Brain microvascular endothelial cell (primary cell): ENCODE measurements at places on chromosomes 11 and 22.

DNA sequence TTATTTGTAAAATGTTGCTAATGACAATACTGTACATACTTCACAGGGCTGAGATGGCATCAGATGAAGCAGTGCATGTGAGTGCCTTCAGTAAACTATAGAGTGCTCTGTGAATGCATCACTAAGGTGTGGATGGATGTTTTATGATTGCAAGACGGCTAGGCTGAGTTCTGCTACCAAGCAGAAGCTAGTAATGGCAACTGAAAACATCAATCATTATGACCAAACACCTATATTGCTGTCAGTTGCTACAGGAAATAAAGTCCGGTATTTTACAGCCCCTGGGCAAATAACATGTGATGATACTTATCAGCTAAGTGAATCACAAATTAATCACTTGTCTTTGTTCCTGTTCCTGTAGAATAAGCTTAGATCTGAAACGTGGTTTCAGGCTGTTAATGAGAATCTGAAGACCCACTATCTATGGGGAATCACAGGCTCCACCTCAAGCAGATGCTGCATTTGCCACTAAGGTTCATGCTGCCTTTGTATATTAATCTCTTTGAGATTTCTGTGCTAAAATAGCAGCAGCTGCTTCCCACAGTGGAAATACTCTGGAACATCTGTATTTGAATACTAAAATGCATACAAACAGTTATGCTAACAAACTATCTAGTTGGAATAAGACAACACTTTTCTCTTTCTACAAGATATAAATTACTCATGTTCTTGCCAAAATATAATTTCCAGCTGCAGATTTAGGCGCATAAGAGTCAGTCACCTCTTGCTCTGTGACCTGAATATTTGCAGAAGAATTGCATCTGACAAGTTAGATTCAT lies 254.0 kb upstream of the PITPNB start:
- DNase-seq, result no peak

- DNase-seq, result peak; percentile 87
Observed at GRCh38 chr11:68269414-68270081, 2.2 kb downstream of the C11orf24 start.

- DNase-seq, result no peak
Observed at GRCh38 chr11:115585361-115586024, 81.3 kb upstream of the CADM1 start.

- DNase-seq, result no peak
Observed at GRCh38 chr11:102375720-102376399, 28.8 kb downstream of the BIRC2 start.

DNA sequence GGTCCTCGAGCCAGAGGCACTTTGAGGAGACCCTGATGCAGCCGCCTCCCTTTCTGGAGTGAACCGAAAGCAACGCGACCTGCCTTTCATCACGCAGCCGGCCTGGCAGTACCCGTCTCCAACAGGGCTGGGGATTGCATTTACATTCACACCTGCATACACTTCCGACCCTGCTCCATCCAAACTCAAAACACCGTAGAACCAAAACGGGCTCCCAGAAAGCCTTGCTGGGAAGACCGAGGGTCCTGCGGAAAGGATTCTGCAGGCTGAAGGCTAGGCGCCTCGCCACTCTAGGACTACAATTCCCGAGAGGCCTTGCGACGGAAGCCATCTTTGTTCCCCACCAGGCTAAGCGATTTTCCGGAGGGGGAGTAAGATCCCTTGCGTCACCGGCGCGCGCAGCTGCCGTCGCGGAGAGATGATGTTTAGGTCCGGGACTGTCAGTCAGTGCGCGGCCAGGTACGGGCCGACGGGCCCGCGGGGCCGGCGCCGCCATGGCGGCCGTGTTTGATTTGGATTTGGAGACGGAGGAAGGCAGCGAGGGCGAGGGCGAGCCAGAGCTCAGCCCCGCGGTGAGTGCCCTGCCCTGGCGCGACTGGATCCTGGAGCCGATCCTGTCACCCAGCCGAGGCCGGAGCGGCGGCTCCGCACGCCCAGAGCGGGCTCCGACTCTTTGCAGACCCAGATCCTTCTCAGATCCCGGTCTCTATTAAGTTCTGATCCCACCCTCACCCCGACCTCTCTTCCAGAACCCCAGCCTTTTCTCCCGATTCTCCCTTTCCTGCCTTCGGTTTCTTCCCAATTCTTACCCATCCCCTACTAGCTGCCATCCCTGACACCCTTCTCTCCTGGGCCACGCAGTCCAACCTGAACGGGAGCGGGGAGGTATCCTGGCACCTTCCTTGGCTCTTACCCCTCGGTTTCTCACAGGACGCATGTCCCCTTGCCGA lies at the start of gene RPS6KB2:
Gene RPS6KB2, plus strand, starts transcription at position 443 of the 950 bp plus-strand sequence. Its CDS starts 52 bp downstream, at position 495.
- peak; percentile 97 for DNase-seq

DNA sequence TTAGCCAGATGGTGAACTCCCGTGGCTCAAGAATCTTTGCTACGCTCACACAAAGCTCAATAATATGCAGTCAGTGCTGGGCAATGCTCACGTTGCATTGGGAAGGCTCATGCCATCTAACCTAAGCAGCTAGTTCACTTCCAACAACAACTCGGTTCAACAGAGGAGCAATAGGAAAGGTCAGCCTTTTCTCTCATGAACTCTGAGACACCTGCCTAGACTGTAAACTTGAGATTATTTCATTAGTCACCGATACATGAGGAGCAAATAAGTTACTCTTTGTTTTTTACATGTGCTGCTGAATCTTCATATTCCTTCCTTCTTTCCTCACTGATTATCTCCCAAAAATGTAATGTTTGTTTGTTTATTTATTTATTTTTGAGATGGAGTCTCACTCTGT lies 9.0 kb downstream of the SLC5A4 start:
- DNase-seq, result no peak

GRCh38 chr11:130782361-130783222 lies 133.7 kb downstream of the SNX19 start:
- peak; percentile 64 for DNase-seq

DNA sequence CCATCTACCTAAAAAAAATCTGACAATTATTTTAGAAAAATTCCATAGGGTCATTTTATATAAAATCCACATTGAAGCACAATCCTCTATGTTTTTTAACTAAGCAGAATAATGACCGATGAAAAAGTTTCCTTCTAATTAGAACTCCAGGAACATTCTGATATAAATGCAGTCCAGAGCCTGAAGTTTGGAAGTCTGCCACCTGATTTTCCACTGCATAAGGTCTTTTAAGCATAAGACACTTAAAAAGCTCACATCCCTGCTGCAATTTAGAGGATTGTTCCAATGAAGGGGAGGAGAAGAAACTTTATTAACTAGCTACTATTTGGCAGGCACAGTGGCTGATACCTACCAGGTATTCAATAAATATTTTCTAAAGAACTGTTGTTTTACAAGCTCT lies 570.3 kb upstream of the ANO5 start:
- no peak for DNase-seq

- DNase-seq, result no peak
Observed at GRCh38 chr11:70538641-70539359, 140.5 kb downstream of the CTTN start.

GRCh38 chr11:73800276-73800806 lies 12.7 kb downstream of the MRPL48 start:
- no peak for DNase-seq

GRCh38 chr11:111944139-111944538 lies 7.0 kb downstream of the DIXDC1 start:
- DNase-seq, result peak; percentile 83

DNA sequence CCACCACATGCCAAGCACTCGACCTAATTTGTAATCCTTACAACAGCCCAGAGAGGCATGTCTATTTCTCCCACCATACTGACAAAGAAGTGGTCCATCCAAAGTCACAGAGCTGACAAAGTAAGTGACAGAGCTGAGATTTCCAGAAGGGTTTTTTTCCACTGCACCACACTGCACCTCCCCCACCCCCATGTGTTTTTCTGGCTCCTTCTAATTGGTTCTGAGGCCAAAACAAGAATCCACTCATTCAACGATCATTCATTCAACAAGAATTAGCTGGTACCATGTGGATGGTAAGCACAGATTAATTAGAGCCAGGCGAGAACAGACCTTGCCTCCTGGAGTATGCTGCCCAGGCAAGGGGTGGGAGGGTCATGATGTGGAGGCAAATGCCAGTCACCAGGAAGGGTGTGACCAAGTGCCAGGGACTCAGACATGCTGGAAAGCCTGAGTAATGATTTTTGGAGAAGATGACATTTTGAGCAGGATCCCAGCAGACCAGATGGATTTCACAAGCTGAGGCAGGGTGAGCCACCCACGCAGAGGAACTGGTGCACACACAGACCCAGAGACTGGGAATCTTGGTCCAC lies 14.9 kb upstream of the PRG2 start:
- DNase-seq, result no peak

DNA sequence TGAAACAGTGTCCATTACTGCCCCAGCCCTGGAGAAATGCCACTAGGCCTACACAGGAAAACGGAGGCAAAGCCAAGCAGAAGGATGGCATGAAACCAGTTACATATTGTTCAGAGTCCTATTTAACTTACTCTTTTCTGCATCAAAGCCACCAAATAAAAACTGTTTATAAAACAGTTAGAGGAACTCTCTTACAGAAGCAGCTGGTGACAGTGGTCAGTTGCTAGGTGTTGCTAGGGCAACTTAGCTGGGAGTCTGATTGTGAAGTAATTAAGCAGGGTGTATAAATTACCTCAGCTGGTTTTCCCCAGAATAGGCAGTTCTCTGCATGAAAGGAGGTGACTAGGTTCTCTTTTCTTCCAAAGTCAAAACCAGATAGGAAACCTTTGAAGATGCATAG lies 115.6 kb upstream of the ZBED5 start:
- DNase-seq, result no peak

GRCh38 chr11:87425943-87426342 lies 388.2 kb downstream of the TMEM135 start:
- DNase-seq, result no peak

- no peak for DNase-seq
Observed at GRCh38 chr11:131411636-131412035, 41.2 kb downstream of the NTM start.

GRCh38 chr11:27352781-27353180 lies 10.2 kb downstream of the CCDC34 start:
- no peak for DNase-seq

- no peak for DNase-seq
Observed at GRCh38 chr11:119618208-119618909, 110.6 kb downstream of the NECTIN1 start.

- peak; percentile 85 for DNase-seq
Observed at GRCh38 chr11:11532574-11532973, 89.2 kb downstream of the GALNT18 start.

DNA sequence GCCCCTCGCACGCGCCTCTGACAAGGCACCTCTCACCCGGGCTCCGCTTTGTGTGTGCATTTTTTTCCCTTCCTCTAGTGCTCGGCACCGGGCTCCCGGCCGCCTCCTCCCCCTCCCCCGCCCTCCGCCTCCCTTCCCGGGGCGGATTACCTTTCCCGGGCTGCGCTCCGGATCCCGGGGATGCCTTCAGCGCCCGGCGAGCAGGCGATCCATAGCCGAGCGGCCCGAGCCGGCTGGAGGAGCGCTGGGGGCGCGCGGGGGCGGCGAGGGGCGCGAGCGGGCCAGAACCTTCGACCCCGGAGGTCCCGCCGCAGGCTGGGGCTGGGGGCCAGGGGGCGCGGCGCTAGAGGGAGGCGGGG lies 282 bp downstream of the MPPED2 start:
- no peak for DNase-seq

DNA sequence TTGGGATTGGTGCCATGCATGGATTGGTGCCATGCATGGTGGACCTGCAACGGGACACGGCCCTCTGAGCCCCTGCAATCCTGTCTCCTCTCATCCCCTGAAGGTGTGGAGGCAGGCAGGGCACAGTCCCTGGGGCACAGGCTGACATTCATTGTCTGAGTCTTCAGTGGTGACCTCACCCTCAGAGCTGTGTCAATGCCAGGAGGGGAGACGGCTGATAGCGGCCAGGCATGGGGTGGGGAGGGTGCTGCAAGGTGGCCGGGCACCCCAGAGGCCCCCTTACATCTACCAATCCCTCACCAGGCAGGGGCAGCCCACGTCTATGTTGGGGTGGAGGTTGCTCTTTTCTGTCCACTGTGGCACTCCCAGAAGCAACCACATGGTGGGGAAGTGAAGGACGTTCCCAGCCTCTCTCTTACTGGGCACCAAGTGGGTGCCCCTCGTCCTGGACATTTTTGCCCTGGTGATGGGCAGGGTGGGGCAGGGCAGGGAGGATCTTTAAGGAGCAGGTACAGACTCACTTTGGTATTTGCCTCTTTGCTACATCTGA lies 47.6 kb downstream of the NECTIN1 start:
- DNase-seq, result no peak

DNA sequence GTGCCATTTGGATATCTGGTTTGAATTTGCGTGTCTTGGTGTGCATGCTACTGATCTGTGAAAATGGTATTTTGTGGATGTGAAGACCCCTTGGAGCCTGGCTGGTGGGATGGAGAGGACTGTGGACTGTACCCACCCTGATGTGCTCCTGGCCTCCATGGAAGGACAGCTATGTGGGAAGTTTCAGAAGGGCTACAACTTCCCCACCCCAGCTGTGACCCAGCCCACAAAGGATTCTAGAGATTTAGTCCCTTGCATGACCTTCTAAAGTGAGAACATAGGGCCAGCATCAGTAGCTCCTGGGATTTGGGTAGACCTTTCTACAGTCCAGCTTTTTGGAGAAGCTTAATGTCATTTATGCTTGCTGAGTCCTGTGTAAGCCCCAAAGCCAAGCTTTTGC lies 173.4 kb downstream of the BCR start:
- DNase-seq, result no peak

- no peak for DNase-seq
Observed at GRCh38 chr22:38021206-38021605, 36.0 kb upstream of the PICK1 start.

DNA sequence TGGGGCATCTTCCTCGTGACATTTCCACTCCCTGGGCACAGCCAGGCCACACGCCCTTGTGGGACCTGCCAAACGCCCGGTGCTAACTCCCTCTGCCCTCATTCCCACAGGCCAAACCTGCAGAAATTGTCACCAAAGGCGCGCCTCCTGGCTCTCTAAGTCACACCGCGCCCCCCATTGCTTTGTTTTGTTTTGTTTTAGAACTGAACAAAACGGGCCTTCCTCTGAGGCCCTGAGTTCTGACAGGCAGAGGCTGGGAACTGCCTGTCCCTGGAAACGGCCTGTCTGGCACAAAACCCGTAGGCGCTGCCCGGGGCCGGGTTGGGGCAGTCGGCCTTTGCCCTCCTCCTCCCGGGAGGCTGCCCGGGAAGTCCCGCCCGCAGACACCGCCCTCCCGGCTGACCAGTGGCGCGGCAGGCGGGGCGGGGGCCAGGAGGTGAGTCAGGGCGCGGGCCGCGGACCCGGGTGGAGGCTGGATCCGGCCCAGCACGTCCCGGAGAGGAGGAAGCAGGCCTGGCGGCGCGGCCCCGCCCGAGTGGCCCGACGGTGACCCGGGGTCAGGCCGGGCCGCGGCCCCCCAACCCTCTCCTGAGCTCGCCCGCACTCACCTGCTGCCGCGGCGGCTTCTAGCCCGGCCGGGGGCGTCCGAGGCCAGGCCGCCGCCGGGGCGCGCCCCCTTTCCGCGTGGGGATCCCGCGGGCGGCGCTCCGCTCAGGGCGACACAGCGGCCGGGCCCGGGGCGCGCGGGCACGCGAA lies 465 bp downstream of the SUN2 start:
- DNase-seq, result peak; percentile 28

DNA sequence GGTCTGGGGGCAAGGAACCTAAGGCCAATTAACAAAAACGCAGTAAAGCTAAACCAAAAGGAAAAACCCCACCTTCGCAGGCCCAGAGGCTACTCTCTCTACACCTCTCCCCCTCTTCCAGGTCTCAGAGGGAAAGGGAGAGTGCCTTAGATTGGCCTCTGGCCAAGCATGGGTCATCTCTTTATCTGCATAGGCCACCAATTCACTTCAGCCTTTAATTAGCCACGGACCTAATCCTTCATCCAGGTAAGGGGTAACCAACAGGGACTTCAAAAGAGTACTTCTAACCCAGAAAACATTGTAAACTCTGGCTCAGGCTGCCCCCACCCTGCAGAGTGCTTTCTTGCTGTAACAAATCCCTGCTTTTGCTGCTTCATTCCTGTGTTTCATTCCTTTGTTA lies 9.4 kb downstream of the VSTM5 start:
- DNase-seq, result no peak
